BJ (cell line): ENCODE measurements at places on chromosomes 13 and 19. TPM values are rescaled to one million over a fixed set of nuclear protein-coding genes. Genes with fewer than 3 reads are reported as not detected.

EFNB2 gene
- 17.1 and 19.4 TPM in 2 replicates for polyA plus RNA-seq

DIAPH3 gene
- 8.5 and 12.4 TPM in 2 replicates for polyA plus RNA-seq

PRODH2 gene
- not detected in 2 replicates for polyA plus RNA-seq

SIGLEC8 gene
- not detected in 2 replicates for polyA plus RNA-seq

IGLON5 gene
- not detected in 2 replicates for polyA plus RNA-seq

DNA sequence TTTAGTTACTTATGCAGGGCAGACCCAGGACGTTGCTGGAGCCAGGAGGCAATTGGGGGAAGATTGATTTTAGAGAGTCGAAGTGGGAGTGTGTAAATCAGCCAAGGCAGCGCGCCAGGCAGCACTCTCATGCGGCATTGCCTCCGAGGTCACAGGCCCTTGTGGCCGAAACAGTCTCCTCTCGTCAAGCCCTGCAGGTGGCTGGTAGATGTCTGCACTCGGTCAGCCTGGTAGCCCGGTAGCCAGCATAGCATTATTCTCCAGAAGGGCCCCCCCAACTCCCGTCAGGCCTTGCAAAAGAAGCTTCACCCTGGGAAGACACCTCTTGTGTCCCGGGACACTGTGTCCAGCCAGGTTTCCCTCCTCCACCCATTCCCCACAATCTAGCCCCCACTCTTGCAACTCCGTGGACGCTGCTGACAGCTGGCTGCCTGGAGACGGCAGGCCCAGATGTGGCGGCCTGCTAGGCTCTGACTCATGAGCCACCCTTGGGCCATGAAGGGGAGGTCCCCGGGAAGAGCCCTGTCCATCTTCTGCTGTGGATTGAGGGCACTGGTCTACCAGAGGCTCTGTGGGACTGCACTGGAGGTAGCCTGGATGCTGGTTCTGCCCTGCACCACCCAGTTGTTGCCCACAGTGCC is 2.6 kb upstream of the PEPD start:
- no peak for DNase-seq

DNA sequence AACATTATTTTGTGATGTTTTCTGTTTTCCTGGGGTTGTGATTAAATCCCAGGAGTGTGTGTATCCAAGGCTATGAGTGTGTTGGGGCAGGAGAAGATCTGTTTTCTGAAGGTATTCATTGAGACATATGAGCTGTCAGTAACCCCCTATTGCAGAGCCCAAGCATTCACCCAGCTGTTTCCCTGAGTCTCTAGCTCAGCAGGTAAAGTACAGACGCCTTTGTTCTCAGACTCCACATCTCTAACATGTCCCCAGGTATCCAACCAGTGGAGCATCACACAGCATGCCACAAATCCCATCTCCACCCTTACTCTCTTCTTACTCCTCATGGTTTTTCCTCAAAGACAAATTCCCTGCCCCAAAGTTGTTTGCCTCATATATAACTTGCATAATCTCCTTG is 213.6 kb downstream of the PCDH20 start:
- no peak for DNase-seq

DNA sequence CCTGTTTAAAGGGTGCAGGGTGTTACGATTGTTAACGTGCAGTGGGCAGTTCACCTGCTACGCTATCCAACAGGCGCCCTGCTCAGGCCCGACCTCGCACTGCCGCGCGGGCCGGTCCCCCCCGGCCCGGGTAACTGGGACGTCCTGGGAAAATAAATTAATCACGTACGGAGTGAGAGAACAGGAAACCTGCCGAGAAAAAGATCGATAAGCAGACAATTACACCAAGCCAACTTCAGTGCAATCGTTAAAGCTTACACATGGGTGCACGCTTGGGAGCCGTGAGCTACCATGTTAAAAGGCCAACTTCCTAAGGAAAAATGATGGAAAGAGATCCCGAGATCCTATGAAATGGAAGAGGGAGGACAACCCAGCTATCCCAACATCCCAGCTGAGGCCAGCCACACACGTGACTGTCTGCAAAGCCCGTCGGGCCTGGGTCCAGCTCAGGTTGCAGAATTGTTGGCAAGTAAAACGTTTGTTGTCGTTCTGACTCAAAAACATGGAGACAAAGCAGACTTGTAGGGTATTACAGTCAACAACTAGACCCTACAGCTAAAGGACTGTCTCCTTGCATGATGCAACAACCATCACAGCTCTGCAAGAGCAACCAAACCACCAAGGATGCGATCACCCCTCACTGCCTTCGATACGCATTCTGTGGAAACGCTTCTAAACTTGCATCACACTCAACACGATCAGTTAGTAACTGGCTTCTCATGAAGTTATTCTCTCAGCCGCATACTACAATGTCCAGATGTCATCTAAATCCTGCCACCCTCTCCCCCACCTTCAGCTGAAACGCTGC is 741 bp upstream of the TUBGCP3 start:
- no peak for DNase-seq

DNA sequence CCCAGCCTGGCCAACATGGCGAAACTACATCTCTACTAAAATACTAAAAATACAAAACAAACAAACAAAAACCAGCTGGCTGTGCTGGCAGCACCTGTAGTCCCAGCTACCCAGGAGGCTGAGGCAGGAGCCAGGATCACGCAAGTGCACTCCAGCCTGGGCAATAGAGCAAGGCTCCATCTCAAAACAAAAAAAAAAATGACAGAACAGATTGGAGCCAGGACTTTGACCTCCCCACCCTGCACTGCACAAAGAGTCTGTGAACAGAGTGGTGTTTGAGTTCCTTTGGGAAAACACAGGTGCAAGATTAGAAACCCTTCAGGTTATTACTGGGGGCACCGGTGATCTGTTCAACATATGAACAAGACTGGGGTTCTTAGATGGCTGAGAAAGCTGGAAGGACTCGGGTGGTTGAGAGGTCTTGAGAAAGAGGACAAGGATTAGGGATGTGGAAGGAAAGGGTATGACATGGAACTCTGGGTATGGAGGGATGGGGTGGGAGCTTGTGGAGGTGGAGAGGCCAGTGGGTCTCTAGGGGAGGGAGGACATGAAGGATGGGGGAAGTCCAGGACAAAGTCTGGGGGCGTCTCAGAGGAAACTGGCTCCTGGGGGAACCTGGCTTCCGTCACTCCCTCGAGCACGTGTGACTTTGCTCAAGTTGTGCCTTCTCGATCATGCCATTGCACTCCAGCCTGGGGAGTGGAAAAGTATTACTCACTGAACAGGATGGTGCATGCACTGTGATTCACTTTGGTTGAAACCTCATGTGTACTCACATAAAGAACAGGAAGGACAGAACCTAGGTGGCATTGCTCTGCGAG is 25.9 kb downstream of the RCN3 start:
- DNase-seq = no peak

- DNase-seq = no peak
These were observed 6.5 kb upstream of the SCEL start for GRCh38 chr13:77528834-77529500.

- DNase-seq = no peak
These were observed 48.4 kb upstream of the SPRY2 start for GRCh38 chr13:80389073-80390038.

- DNase-seq = no peak
These were observed 72.0 kb downstream of the TEX29 start for GRCh38 chr13:111392486-111392885.

- no peak for DNase-seq
These were observed 16.1 kb downstream of the MKNK2 start for GRCh38 chr19:2034729-2035589.
